Cortex of kidney (tissue), 1 donor: ENCODE measurements at places on chromosomes 2 and 18.

GRCh38 chr18:11245879-11246278, 96.5 kb upstream of the PIEZO2 start:
- no peak for DNase-seq

DNA sequence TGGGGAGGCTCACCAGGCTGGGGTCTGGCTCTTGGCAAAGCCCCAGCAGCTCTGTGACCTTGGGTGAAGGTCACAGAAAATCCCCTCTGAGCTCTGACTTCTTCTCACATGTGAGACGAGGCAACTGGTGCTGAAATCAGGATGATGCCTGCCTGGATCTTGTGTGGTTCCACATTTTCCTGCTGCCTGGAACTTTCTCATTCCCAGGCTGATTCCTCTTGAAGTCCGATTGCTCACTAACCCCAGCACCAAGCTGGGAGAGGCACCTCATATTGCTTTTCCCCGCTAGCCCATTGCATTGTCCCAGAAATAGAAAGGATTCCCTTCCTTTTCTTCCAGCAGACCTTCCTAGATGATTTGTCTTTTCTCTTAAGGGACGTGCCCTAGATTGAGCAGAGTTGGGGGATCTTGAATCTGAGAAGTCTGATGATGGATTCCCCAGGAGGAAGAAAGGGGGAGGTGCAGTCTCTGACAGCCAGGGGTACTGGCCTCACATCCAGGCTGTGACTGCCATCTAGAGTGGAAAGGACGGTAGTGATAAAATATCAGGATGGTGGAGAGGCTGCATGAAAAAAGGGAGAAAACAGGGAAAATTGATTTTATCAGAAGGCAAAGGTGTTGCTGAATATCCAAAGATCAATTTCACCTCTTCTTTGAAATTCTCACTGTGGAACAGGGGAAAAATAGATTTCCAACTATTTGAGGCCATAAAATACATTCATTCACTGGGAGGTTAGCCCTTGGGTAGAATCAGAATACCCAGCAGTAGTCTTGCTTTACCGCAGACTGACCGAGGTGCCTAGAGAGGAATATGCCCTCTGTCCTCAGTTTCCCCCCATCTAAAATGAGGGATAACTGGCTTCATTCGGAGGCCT, 96.3 kb downstream of the FAM210A start:
- DNase-seq: no peak

DNA sequence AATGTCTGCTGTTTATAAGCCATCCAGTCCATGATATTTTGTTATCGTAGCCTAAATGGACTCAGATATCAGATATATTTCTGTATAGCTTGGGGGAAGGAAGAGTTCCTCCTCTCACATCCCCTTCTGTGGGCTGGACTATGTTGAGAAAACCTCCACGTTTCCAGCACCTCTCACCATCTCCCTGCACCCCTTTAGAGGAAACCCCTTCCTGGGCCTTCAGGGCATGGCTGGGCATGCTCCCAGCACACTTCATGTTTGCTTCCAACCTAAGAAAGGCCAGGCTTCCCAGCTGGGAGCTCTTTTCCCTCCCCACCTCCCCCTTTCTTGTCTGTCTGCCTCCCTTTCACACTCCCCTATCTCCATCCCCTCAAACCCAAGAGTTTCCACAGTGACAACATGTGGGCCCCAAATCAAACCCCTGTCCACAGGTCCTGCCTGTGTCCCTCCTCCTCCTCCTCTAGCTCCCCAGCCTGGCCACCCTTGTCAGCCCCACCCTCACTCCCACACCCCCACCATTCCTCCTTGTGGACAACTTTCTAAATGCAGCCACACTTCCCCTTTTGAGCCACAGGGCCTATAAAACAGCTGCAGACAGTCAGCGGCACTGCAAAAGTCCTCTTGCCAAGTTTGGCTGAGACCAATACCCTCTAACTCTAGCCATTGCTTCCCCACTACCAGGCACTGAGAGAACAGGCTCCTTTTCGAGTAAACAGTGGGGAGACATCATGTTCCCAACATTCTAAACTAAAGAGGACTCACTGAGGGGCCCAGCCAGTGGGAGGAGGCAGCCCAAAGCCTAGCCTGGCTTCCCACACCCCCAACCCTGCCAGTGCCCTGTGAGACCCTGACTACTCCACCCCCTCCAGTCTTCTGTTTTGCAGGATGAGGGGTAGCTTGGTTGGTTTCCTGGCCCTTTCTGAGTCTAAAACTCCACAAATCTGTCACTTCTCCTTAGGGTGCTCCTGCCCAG, 120.5 kb downstream of the ZFP36L2 start:
- DNase-seq: no peak

DNA sequence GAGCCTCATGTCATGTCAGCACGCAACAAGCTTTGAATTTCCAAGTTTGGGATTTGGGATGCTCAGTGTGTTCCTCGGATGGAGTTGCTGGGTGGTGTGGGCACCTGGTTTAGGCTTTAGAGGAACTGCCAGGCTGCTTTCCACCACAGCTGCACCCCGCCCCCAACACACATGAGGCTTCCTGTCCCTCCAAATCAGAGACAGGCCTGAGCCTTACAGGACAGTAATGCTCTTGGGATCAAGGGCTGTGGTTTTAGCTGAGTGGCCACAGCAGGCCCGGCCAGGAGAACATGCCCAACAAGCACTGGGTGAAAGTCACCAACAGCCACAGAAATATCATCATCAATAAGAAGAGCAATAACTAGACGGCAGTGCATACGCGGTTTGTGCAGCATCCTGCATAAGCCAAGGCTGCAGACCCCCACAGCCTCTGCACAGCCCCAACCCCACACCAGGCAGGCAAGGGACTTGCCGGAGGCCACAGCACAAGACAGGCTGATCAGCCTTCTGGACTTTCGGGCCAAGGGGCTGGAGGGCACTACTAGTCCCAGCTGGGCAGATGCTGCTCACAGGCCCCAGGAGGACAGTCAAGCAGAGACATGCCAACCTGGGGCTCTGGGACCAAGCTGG, 29.7 kb upstream of the GPC1 start:
- no peak for DNase-seq

DNA sequence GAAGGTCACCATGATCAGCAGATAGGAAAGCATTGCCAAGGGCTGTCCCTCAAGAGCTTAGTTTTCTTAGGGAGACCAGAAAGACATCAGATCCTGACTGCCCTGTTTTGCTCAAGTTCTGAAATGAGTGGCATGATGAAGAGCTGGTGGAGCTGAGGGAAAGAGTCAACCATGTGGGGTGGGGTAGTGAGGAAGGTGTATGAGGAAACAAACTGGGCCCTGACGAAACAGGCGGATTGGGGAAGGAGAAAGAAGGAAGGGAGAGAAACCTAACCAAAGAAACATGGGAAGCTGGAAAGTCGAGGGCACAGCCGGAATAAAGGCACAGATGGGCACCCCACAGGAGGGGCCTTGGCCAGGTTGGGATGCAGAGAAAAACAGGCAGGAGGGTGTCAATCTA, 8.0 kb downstream of the TGOLN2 start:
- DNase-seq: no peak

DNA sequence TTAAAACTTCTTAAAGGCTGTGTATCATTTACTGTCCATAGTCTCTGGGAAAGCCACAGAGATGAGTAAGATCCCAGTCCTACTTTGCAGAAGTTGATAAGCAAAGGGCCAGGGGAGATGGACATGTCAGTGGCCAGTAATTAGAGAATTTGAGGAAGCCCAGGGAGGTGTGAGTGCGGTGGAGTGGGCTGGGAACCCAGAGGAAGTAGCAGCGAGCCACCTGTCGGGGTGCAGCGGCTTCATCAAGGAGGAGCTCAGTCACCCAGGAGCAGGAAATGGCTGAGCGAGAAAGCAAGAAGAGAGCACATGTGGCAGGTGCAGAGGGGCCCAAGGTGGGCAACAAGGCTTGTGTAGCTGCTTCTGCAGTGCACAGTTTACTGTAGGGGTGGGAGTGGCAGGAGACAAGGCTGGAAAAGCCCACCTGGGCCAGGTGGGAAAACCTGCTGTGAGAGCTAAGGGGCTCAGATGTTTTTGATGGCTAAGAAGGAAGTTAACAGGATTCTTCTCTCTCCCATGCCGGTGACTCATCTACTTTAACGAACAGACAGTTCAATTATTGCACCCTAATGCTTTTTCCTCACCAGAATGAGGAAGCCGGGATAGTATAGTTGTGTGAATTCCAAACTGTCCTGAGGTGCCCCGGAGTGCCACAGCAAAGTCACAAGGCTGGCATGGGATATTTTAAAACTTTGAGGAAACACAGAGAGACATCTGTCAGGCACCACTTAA, 34.8 kb upstream of the MGAT5 start:
- no peak for DNase-seq

DNA sequence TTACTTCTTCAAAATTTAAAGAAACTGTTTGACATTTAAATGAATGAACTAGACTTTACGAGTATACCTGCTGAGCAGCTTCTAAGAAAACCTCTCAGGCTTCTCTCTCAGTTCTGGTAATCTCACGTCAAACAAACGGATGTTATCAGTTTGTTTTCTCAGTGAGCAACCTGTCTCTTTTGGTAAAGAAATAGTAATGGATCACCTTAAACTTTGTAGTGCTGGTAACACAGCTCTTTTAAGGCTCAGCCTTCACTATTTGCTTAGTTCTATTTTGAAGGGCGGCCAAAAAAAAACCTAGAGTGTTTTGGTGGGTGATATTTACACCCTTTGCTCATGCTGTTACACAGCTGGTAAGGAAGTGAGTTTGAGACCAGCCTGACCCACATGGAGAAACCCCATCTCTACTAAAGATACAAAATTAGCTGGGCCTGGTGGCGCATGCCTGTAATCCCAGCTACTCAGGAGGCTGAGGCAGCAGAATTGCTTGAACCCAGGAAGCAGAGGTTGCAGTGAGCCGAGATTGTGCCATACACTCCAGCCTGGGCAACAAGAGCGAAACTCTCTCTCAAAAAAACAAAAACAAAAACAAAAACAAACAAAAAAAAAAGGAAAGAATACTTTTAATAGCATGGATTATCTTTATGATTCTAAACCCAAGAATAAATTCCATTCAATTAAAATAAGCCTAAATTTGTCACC, 15.9 kb downstream of the FN1 start:
- no peak for DNase-seq

DNA sequence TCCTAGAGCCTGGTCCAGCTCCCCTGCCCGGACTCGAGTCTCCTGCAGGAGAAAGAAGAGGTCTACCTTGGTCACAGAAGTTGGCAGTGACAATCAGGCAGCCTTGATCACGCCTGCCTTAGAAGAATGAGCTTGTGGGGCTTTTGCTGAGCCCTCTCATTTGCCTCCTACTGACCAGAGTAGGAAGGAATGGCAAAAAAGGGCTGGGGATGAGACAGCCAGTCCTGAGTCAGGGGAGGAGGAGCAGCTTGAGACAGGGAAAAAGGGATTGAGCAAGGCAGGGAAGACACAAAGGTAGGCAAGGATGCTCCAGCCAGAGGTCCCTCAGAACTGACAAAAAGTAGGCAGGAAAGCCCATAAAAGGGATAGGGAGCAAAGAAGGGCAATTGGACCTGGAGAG, 6.0 kb downstream of the WDR54 start:
- no peak for DNase-seq

- no peak for DNase-seq
These were observed 58.4 kb downstream of the ZFP36L2 start for GRCh38 chr2:43168016-43168369.

DNA sequence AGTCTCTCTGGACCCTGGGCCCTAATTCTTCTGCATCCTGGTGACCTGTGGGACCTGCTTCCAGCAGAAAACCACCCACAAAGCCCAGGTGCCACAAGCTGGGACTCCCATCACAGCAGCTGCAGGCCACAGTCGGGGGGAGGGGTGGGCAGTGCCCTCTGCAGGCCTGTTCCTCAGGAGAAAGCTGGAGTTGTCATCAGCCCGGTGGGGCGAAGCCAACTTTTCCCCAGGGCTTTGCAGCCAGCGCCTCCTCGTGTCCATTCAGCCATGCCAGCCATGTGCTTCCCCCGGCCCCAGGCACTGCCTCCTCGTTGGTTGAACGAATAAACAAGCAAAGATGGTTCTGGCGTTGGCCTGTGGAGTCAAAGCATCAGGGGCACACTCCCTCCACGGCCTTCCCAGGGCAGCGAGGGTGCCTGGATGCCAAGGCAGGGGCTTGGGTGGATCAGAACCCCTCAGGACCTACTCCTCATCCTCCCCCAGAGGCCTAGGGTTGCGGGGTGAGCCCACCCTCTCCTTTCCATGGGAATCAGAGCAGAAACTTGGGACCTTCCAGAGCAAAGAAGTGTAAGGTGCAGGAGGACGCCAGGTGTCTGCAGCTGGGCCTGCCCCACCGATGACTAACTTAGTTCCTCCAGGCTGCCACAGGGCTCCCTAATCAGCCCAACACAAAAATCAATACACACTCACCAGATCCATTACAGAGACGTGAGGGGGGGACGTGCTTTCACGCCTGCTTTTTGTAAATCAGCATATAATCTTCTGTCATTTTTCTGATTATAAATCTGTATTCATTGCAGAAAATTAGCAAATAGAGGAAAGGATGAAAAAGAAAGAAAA, 75.7 kb upstream of the RAB6C start:
- DNase-seq: no peak

DNA sequence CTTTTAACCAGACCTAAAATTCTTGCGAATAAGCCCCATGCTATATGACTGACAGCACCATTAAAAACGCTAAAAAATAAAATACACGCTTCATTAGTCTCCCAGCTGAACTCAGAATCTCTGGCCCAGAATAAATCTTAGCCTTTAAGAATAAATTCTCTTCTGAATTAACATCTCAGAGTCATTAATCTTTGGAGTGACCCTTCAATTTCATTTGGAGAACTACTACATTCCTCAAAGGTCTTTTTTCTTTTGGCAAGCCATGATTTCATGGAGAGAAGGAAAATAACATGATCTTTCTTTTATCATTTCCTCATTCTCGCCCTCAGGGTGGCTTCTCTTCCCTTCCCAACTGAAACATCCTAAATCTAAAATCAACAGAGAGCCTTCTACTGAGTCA, 259.0 kb downstream of the AFF3 start:
- DNase-seq: no peak

GRCh38 chr18:32152705-32153448, 37.0 kb upstream of the MEP1B start:
- no peak for DNase-seq

DNA sequence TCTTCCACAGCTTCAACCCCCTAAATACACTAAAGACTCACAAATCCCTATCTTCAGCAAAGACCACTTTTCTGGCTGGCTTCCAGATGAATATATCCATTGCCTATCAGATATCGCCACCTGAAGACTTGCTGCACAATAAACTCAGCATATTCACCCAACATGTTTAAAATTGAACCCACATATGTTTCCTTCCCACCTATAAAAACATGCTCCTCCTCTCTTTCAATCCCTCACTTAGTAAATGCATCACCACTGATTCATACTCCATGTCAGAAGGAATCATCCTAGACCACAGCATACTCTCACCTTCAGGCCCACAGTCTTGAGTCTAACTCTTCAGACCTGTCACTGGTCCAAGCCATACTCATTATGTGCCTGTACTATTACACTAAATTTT, 5.3 kb downstream of the SPC25 start:
- DNase-seq: no peak

DNA sequence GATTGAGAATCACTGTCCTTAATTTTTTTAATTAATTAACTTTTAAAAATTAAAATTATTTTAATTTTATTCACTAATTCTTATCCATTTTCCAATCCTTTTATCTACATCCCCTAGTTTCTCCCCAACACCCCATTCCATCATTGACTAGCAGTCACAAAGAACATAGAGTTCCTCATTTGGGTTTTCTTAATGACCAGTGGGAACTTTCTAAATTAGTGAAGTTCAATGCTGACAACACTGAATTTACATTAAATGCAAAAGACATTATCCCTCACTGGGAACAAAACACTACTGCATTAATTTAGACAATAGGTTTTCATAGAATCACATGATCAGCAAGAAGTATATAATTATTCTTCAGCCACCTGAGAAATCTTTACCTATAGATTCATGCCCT, 80.6 kb upstream of the GLS start:
- DNase-seq: no peak

- no peak for DNase-seq
These were observed 1288.2 kb upstream of the CRIM1 start for GRCh38 chr2:35067420-35067819.
